ENCODE measurements at places on chromosomes 5 and 9. TPM values are rescaled to one million over a fixed set of nuclear protein-coding genes. Genes with fewer than 3 reads are reported as not detected.

The VLDLR gene
- total RNA-seq, result 46.3 TPM

The IFNK gene
- total RNA-seq, result not detected

The OCLN gene
- 2.1 TPM for total RNA-seq

The RANBP6 gene
- total RNA-seq, result 14.0 TPM

The KLHL3 gene
- 20.7 TPM for total RNA-seq

The IQGAP2 gene
- total RNA-seq, result 27.0 TPM

The NUDCD2 gene
- 20.7 TPM for total RNA-seq

The KIF27 gene
- 8.0 TPM for total RNA-seq

The C5orf52 gene
- total RNA-seq, result not detected

The UBAC1 gene
- total RNA-seq, result 38.0 TPM

The FOXI1 gene
- not detected for total RNA-seq

DNA sequence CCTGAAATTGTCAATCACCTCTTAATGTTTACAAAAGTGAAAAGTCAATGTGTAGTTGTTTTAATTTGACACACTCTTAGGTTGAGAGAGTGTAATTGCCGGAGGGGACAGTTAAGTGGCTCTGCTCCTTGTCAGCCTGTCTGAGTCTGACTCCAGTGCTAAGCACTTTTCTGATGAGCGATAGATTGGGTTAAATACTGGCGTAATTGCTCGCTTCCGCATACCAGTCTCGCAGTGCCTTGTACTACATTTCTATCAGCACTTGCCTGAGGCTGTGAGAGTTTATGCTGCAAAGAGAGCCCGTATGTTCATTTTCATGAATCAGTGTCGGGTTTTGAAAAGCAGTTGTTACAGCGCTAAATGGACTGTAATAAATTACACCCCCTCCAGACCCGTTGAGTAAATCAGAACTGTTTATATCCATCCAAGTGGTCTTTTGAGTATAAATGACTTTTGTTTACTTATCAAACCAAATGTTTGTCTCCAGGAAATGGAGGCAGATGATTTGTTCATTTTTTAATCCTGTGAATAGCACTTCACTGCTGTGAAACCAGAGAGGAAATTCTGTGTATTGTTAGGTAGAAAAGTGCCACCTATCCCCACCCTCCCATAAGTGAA, 41.0 kb upstream of the DMRT3 start:
- DNase-seq, result no peak

GRCh38 chr9:120692901-120693699, 21.2 kb downstream of the MEGF9 start:
- no peak for DNase-seq

DNA sequence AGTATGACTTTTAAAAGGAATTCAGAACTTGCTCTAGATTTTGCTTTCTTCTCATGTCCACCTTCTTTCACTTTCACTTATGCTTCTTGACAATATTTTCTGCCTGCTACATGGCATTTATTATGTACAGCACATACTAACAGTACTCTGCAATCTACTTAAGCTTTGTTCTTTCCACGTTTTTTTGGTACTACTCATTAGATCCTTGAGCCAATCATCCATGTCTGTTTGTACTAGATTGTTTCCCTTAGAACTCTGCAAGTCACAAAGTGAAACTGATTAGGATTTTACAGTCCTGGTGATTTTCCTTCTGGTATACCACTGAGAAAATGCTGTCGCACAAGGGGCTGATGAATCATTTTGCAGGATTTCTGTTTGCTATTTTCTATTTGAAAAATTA, 78.3 kb downstream of the PARP8 start:
- no peak for DNase-seq

DNA sequence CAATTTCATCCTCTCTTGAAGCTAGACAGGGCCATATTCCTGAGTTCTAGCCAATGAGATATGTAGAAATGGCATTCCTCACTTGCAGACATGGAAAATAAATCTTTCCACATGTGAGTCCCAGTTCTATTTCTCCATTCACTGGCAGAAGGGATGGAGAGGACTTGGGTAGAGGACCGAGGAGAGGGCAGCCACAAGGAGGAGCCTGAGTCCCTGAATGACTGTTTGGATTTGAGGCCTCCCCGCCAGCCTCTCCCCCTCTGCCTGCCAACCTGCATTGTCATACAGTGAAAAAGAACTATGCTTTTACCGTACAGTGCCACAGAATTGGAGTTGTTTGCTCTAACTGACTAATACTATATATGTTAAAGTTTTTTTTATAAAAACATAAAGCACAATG, 583.0 kb upstream of the WWC1 start:
- no peak for DNase-seq

- DNase-seq, result peak; percentile 85
These were observed 57.9 kb downstream of the DIAPH1 start for GRCh38 chr5:141560725-141561483.

DNA sequence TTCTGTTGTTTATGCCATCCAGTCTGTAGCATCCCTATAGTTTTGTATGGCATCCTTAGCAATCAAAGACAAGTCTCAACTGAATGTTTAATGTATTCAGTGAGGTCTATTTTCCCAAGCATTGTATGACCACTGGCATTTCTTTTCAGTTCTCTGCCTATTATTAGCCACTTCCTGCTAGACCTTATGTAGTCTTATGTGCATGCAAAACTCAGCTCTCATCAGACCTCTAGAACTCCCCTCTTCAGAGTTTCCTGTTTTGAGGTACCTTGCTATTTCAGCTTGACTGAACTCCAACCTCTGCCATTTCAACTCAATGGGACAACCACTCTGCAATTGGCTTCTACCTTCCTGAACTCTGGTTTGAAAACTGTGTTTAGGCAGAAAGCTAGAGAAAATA, 113.2 kb downstream of the SLC25A46 start:
- no peak for DNase-seq

DNA sequence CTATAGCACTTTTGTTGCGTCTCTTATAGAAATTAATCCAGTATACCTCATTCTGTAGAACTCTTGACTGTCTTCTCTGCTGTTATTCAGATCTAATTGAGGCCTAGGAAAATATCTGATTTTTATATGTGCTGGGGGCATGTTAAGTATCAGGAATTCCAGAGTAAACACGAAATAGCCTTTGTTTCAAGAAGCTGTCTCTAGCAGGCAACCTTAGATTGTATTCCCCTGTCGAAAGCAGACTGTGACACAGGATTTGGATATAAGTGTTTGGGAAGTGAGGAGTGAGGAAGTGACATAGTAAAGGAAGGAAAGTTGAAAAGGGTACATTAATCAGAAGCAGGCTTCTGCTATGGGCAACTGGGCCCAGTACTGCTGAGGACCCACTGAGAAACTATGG, 72.1 kb upstream of the RASA1 start:
- DNase-seq, result no peak

DNA sequence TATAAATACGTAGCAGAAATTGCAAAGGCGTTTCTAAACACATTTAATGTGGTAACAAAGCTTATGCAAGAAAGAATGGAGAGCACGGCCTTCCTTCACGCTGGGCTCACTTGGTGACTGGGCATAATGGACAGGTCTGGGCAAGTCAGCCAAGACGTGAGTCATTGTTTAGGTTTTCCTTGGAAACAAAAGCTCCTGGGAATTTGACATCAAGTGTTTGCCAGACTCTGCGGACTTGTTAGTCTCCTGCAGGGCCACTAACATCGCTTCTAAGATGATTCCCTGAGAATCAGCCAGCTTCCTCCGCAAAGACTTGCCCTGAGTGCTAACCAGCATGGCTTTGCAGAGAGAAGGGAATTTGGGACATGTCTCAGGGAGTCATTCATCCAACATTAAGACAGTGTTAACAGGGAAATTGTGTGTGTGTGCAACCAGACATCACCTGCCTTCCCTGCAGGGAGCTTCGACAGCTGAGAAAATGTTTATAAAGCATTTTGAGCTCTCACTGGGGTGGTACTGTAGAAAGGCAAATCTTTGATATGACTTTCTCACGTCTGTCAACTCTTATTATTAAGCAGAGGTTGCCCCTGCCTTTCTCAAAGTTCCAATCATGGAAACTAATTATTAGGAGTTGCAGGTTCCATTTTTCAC, 182.5 kb downstream of the NTRK2 start:
- DNase-seq, result peak; percentile 78

- no peak for DNase-seq
These were observed 4.5 kb upstream of the RPL26L1 start for GRCh38 chr5:172954751-172955159.

DNA sequence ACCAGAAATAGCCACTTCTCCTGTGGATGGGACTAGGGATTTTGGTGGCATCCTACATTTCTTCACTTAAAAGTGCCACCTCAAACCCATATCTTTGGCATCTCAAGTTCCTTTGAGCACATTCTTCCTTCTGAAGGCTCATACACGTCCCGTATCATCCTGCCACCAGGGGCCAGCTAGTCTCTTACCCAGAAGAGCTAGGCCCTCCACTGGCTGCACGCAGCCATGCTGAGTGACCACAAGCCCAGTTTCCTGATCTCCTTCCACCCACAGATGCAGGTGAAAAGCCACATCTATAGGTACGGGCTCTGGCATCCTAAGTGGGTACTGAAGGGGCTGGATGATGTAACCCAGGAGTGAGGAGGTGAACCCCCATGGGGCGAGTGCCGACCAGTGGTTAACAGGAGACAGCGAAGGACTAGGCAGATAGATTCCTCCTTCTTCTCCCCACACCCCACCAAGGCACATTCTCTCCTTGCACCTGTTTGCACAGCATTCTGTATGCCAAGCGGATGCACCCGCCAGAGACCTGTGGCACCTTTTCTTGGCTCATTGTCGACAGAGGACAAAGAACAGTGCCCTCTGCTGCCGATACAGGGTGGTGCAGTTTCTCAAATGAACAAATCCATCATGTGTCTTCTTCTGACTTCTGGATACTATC, 14.4 kb upstream of the SCGB3A1 start:
- peak; percentile 62 for DNase-seq

DNA sequence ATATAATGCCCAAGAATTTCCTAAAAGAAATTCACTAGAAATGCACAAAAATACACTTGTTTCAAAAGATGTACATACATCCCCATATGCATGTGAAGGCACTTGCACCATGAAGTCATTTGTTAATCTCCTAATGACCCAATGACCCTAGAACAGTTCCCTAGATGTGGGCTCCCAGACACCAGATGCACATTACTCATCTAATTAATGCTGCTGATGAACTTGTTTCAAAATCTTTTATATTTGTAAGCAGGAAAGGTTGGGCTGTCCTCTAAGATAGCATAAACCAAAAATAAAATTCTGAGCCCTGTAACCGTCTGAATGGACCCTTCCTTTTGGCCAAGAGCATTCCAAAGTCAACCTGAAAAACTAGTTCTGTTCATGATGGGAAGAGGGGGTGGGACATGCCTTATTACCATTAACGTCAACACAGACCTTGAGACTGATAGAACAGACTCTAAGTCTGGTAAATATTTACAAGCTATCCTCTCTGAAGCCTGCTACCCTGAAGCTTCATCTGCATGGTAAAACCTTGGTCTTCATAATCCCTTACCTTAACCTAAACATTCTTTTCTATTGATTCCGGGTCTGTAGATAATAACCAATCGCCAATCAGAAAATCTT, 91.0 kb upstream of the DAPK1 start:
- DNase-seq, result no peak

DNA sequence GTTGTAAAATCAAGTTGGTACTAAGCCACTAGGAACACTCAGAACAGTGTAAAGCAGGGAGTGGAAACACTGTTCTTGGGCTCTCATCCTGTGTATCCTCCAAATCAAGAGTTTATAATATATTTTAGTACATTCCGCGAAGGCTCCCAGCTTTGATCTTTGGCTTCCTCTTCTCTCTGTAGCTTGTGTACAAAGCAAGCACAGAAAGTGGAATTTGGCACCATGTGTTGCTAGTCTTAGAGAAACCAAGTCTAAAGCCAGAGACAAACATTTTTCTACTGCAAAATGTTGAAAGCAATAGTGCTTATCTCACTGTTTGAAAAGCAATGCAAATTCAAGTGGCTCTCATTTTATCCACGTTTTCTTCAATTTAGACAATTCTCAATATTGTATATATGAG, 1893.3 kb upstream of the WWC1 start:
- DNase-seq, result no peak

- DNase-seq, result no peak
These were observed 226.1 kb upstream of the PIK3R1 start for GRCh38 chr5:67989456-67989855.

DNA sequence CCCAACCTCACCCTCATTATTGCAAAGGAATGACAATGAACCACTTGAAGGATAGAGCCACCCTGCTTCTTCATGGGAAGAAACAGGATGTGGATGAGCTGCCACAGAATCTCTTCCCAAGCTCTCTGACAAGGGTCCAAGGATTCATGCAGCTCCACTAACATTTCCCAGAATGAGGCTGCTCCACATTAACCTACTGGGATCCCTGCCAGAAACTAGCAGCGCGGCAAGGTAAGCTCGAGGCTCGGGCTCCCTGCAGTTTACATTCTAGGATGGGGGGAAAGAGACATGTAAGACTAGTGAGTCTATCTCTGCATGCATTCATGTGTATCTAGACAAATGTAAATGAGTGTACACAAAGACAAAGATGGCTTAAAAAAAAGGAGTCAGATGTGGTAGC, 12.1 kb downstream of the DCAF12 start:
- no peak for DNase-seq

DNA sequence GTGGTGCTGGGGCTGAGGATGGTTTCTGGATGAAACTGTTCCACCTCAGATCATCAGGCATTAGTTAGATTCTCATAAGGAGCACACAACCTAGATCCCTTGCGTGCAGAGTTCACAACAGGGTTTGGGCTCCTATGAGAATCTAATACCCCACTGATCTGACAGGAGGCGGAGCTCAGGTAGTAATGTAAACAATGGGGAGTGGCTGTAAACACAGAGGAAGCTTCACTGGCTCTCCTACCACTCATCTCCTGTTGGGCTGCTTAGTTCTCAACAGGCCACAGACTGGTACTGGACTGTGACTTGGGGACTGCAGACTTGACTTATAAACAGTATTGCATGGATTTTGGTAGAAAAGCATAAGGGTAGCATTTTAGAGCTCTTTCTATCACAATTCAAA, 870.7 kb upstream of the CDH10 start:
- no peak for DNase-seq

GRCh38 chr9:134388289-134388808, 62.1 kb downstream of the RXRA start:
- no peak for DNase-seq

DNA sequence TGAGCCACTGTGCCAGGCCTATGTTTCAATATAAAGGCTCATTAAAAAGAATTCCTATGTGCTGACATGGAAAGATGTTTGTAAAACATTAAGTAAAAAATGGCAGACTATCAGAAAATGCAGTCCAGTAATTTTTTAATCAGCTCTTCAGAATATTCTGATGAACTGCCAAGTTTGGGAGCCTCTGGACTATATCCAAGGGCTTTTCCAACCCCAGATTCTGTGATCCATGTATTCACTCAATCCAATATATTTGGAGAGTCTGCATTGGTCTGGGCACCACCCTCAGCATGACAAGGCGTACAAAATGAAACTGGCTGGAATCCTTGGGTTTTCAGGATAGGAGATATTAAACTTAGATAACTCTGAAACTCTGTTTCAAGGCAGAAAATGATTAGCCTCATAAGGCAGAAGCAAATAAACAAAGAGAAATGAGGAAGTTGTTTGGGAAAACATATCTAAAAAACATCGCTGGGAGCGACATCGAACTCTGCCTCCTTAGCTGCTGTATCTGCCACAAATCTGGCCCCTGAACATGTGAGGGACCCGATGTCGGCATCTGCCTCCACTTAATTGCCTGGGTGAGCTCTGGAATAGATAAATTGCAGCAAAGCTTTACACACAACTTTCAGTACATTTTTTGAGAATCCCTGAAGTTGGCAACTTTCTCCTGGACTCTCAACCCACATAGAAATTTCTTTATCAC, 14.4 kb downstream of the PDE6A start:
- DNase-seq, result no peak

Measured in aorta (tissue), 5 donors.